ENCODE measurements at places on chromosomes 5 and 9.

DNA sequence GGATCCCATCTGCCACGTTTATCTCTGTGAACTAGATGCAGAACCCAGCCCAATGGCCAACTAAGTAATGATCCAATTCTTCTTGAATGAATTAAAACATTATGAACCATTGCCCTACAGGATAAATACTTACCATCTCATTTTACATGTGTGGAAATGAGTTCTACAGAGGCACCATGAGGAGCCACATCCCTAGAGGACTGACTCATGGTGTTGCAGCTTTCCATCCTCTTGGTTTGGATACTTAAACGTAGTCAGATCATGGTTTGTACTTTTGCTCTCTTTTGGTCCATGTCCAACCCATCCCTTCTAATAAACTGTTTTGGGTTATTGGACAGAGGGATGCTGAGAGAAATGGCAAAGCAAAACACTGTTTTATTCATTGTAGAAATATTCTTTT is 484.8 kb downstream of the EBF1 start:
- no peak for DNase-seq

DNA sequence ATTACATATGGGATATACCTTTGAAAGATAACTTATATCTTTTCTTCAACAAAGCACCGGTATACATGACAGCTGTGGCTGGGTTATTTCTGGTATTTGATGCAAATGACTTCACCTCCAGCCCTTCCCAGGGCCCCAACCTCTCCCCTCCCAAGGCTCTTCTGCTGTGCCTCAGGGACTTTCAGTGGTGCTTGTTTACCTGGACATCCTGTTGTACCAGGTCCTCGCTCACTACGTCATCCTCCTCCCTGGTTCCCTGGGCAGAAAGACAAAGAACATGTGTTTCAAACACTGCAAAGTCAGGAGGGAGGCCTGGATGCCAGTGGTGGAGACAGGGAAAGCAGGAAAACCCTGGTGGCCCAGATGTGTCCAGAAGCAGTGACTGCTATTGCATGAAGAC is 23.4 kb downstream of the ANXA6 start:
- DNase-seq: no peak

- no peak for DNase-seq
These were observed 5.2 kb upstream of the GRK6 start for GRCh38 chr5:177421062-177421798.

GRCh38 chr9:21506626-21507482 is 24.7 kb upstream of the IFNE start:
- DNase-seq: no peak

- no peak for DNase-seq
These were observed 3.9 kb upstream of the IL5 start for GRCh38 chr5:132547269-132547668.

DNA sequence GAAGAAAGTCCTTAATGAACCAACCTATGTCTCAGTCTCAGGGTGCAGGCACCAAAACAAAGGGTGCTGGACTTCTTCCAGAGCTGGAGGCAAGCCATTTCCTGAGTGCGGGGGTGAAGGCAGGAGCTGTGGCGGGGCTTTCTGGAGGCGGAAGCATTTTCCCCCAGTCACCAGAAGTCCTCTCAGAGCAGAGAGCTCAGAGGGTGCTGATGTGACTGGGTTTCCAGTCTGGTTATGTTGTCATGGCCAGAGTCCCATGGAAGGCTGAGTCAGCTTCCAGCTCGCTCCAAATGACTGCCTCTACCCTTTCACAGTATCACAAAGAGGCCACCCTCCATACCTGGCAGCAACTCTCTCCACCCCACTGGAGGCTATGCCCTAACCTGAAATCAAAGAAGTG is 86.0 kb downstream of the TRPC7 start:
- DNase-seq: no peak

DNA sequence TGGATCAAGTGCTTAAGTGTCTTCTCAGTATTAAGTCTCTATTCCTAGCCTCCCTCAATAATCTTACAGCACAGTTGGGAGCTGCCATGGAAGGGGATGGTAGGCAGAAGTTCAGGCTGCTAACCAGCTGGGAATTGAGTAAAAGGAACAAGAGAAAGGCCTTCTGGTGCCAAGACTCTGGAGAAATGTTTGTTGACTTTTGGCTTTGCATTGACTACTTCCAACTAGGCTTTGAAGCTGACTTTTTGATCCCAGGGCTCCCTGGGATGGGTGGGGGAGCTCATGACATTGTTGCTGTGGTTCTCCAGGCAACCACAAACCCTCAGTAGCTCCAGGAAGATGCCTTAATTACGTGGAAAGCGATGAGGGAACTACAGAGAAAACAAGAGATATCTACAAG is 85.2 kb upstream of the HTR4 start:
- DNase-seq: no peak

- no peak for DNase-seq
These were observed 1.2 kb downstream of the PDLIM7 start for GRCh38 chr5:177496070-177496726.

DNA sequence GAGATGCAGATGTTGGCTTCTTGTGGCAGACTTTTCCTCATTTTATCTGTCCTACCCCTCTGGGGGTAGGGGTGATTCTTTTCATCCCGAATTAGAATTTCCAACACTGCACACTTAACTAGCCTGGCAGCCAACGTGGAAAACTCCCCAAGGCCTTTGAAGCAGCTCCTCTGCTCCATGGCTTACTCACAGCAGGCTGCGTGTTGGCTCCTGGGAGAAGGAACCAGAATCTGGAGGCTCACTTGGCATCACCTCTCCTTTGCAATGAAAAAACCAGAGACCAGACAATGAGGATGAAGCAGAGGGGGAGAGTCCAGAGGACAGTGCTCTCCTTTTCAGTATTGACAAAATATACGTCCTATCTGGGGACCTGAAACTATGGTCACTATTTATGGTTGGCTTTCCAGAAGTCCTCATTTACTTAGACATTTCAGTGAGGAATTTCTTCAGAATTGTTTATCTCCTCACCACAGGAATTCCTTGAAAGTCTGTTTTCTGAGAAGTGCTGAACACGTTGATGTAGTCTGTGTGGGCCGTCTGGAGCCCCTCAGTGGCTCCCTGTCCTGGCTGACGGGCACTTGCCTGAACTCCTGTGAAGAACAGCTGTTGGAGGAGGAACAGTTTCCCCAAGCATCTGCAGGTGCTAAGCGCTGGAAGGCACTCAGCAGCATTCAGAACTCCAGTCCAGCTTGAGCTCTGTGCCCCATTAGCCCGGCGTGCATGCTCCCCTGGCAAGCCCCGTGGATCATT is 231.3 kb downstream of the RFK start:
- no peak for DNase-seq

DNA sequence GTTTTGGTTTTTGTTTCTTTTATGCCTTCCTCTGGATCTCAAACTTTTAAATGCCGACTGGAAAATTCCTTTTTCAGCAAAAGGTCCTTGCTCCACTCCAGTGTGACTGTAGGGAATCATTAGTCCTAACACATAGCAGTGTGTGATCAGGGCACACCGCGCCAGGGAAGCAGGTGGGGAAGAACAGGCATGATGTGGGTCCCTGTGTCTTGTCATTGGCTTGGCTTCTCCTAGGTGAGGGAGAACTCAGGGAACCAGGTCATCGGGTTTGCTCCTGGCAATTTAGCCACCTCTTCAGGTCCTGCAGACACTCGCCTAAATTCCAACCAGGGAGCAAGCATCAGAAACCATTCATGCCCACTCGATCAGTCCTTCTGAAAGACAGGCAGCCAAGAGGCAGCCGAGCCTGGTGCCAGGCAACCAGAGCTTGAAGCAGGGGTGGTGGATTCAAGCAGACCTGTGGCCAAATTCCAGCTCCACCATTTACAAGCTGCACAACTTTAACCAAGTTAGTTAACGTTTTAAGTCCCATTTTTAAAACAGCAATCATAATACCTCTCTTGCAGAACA is 514.2 kb downstream of the BNC2 start:
- no peak for DNase-seq

DNA sequence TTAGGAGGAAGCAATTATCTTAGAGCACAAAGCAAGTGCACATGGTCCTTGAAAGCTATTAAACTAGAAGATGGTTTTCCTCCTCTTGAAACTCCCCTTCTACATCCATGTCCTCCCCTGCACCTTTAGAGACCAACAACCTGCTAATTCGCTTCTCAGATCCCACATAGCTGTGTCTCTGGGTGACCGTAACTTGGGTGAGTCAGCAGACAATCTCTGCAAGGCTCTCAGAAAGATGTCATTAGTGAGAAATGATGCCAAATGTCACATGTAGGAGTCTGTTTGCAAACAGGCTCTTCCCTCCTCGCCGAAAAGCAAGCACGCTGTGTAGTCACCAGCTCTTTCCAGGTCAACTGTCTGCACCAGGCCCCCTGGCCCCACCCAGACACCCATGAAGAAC is 291.8 kb downstream of the SLIT3 start:
- DNase-seq: no peak

- no peak for DNase-seq
These were observed 14.4 kb upstream of the TMEM245 start for GRCh38 chr9:109134167-109134578.

DNA sequence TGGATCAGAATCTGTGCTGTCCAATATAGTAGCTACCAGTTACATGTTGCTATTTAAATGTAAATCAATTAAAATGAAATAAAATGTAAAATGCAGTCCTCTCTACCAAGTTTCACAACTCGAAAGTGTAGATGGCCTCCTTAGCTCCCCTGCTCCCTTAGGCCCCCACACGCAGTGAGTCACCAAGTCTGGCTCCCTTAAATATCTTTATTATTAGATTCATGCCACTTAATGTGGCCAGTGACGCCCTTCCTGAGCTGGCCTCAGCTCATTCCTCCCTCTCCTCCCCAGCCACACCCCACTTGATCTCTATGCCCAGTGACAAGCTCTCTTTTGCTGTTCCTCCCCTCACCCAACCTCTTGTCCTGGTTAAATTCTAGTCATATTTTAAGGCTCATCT is 88.4 kb upstream of the DNAH5 start:
- DNase-seq: no peak

DNA sequence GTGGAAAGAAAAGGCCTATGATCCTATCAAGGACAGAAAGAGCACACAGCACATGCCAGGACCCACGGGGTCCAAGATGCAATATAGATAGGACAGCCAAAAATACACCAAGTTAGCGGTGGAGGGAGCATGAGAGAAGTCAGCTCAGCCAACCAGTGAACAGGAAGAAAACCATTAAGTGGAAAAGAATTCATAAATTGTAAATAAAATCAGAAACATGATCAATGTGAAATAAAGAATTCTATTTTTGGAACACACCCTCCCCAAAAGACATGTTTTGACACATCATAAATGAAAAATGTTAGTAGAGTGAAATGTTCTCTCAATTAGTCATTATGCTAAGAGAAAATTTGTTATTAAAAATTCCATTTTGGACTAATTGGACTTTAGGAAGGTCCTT is 35.6 kb downstream of the ATPSCKMT start:
- no peak for DNase-seq

- DNase-seq: no peak
These were observed 77.7 kb downstream of the EFNA5 start for GRCh38 chr5:107593009-107593408.

- no peak for DNase-seq
These were observed 252.5 kb upstream of the DMRT1 start for GRCh38 chr9:588981-589380.

GRCh38 chr5:15640116-15640515 is 140.1 kb downstream of the FBXL7 start:
- no peak for DNase-seq

GRCh38 chr9:136138566-136138965 is 19.9 kb upstream of the TMEM250 start:
- peak; percentile 5 for DNase-seq

DNA sequence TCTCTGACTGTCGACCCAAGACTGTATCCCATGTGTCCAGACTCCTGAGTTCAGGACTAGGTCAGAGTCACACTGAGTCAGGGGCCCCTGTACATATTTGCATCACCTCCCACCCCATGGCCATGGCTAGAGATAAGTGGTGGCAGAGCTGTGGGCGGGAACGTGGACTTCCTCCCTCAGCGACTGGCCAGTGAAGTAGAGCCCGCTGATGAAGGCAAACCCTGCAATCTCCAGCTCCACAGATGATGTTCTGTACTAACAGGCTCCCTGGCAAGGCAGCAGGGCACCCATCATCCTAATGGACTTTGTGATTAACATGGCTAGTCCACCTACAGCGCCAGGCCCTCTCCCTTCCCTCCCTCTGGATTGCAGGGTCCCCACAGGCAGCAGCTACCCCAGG is 110.5 kb upstream of the LRRTM2 start:
- no peak for DNase-seq

DNA sequence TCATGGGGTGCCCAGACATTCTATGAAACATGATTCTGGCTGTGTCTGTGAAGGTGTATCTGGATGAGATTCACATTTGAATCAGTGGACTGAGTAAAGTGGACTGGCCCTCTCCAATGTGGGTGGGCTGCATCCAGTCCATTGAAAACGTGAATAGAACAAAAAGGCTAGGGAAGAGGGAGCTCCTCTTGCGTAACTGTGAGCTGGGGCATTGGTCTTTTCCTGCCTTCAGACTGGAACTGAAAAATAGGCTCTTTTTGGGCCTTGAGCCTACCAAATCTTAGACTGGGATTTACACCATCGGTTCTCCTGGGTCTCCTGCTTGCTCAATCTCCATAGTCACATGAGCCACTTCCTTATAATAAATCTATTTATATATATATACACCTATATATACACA is 170.1 kb downstream of the SPOCK1 start:
- DNase-seq: no peak

DNA sequence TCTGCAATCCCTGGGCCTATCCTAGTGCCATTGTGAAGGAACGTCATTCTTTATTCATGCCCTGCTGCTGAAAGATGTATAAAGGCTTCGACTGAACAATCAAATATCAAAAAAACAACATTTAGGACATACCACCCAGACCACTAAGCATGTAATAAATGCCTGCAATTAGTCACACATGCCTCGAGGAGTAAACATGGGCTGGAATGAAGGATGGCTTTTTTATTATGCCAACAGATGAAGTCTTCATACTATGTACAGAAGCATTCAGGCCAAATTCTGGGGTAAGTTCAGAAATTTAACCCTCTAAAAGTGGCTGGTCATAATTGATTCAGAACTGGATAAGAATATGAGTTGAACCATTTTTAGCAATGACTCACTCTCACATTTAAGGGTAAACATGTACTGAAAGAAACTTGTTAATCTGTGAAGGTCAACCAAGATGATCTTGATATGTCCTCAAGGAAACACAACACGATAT is 38.1 kb downstream of the FAM240B start:
- no peak for DNase-seq

DNA sequence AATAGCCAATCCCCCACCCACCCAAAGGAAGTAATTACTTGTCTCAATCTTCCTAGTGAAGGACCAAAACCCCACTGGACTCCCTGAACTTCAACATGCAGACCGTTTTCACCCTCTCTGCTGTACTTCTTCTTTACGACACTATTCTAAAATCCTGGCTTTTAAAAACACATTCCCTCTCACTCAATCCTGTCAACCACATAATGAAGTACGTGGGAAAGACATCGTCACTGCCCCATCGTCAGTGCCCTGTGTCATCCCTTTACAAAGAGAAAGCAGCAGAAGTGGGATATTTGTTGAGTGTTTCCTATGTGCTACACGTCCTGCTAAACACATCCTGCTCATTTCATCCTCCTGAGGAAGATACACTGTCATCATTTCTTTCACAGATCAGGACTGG is 54.2 kb downstream of the MAPKAP1 start:
- no peak for DNase-seq
